ENCODE measurements at places on chromosomes 1 and 21.

GRCh38 chr1:218811497-218811896 lies 362.2 kb upstream of the LYPLAL1 start:
- DNase-seq: no peak

GRCh38 chr1:167934426-167935215 lies 1.9 kb upstream of the DCAF6 start:
- no peak for DNase-seq

GRCh38 chr21:43770066-43770655 lies 5.9 kb downstream of the CSTB start:
- DNase-seq: no peak

DNA sequence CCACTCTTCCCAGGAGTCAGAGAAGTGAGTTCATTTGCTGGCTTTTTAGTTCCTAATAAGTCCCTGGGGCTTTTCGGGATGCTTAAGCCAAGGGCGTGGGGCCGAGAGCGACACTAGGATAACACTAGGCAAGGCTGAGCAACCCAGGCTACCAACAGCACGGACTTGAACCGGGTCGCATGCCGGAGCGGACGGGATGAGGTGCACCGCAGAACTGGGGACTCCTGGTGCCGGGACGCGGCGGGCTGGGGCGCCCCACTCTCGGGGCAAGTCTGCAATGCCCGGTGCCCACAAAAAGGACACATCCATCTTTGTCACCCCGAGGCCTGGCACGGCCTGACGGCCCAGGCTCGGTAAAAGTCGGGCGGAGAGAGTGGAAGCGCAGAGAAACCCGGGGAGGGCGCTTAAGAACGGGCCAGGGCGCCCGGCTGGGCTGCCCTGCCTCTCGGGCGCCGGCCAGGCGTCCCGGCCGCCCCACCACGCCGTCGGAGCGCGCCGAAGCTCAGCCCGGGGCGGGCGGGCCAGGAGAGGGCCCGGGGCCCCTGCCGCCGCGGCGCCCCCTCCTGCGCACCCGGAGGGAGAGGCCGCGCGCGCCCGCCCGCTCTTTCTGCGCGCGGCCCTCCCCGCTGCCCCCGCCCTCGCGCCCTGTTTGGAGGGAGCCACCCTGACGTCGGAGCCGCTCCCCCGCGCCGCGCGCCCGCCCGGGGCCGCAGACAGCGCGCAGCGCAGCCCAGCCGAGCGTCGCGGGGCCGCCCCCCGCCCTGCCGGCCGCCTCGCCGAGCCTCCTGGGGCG lies at the start of gene NBL1:
Gene NBL1 (plus strand): TSS at position 710 of the 793 bp plus-strand sequence. CDS start 10,720 bp downstream, outside the sequence.
- DNase-seq: no peak

DNA sequence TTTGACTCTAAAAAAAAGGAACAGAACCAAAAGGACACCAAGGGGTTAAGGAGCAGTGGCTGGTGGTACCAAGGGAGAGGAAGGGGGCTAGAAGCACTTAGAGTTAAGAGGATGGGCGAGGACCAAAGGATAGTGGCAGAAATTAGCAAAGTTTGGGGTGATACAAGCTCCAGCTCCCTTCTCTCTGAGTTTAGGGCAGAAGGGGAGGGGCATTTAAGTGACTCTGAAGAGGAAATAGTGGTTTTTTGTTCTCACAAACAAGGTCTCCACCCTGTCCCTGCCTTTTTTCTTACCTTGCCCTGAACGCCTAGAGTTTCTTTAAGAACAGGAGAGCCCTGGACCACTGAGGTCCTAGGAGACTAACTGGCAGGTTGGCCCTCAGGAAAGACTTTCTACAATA lies 3.3 kb downstream of the CDC42SE1 start:
- DNase-seq: no peak

GRCh38 chr21:15624646-15625045 lies 105.1 kb upstream of the USP25 start:
- DNase-seq: no peak

DNA sequence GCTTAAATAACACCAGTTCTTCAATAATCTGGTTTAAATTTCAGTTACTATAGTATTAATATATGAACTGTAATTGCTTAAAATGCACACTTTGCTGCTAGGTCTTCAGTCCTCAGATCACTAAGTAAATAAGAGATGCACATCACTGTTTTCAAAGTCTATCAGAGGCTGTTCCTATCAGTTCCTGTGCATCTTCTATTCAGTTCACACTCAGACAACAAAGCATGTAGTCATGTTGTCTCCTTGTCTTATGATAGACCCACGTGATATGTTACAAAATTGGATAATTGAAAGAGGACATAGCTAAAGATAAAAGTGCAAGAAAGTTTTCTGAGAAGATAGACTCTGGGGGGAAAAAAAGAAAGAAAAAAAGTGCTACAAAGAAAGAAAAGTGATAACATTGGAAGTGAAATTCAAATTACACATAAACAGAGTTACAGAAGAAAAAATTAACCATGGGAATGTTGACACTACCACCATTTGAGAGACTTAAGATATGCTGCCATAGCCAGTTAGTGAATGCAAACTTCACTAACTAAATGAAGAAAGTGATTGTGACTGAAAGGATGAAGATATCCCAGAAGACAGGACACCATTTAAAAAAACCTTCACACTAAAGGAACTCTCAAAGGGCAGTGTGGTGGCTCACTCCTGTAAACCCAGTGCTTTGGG lies 33.9 kb upstream of the TSNAX start:
- no peak for DNase-seq

- DNase-seq: no peak
Measured at GRCh38 chr1:186950547-186950946, 121.8 kb downstream of the PLA2G4A start.

DNA sequence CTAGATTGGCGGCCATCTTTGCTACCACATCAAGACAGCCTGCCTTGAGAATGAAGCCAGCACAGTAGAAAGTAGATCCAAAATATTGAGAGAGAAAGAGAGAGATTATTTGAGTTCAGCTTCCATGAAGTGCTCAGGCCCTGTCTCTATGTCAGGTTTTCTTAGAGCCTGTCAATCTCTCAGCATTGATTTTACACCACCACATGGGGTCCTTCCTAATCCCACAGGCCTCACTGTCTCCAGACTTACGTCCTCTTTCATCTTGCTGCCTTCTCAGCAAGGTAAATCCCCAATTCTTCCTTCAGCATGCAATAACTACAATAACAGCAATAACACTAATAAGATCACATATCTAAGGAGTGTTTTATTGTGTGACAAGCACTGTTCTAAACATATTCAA lies 21.0 kb downstream of the DYNLT5 start:
- DNase-seq: no peak

DNA sequence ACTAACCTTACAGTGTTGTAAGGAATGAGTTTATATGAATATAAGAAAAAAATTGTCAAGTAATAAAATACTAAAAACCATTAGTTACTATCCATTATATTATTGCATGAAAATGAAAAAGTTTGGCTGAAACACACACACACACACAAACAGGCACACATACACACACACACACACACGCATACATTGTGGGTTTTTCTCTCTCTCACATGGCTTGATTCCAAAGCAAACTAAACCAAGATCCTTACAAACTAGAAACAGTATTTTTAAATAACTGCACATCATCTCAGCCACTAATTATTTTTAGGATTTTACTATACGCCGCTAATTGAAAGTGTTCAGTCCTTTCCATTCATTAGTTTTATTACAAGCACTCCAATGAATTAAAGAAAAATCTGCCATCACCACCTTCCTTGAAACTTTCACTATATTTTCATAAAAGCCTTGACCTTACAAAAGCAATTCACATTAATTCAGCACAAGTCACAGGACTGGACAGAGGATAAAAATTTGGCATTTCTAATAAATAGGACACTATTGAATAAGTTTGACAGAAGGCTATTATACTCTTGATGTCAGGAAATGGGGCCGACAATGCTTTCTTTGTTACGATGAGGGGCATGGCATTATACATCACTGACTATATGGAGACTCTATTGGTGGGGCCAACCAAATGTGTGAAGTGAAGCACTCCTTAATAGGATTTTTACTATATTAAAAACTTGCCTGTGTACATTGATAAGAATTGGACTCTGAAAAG lies 187.0 kb upstream of the ESRRG start:
- DNase-seq: no peak

DNA sequence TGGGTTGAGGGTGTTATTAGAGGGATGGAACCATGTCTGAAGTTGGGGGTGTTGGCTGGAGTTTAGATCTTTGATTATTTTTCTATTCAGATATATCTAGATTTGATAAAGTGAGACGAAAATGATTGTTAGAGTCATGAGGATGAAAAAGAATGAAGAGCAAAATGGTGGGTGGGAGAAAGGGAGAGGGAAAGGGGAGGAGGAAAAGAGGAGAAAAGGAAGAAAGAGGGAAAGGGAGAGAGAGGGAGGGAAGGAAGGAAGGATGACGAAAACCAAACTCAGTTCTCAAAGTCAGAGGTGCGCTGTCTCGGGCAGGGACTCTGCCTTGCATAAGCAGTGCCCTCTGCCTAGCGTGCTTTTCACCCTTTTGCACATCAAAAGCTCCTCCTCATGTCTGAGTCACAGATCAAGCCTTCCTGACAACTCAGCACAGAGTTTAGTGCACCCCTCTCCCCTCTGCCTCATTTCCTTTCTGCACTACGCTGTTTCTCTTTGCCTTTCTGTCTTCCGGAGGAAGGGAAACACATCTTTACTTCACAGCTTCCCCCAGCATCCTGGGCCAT lies 225.8 kb upstream of the PROX1 start:
- peak; percentile 4 for DNase-seq

DNA sequence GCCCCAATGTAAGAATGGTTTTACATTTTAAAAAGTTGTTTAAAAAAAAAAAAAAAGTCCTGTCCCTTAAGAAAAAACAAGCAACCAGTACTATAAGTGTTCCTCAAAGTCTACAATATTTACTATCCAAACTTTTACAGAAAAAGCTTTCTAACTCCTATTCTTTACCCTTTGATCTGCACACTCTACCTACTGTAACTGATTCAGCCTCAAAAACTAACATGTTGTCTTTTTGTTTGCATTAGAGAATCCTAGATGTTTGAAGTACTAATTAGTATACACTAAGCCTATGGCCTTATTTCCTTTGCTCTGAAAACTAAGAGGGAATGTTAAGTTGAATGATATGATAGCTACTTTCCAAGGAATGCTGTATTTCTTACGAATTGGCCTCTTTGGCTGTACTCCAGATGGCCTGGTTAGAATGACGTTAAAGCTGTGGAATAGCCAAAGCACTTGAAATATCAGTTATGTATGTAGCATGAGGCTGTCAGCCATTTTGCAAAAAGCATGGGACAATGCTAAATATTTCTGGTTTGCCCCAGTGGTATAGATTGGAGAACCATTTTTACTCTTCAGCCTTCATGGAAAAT lies 234.8 kb downstream of the GPR52 start:
- no peak for DNase-seq

- no peak for DNase-seq
Measured at GRCh38 chr1:46822248-46822826, 23.5 kb downstream of the CYP4B1 start.

- DNase-seq: no peak
Measured at GRCh38 chr1:27931759-27932158, 3.0 kb upstream of the SMPDL3B start.

DNA sequence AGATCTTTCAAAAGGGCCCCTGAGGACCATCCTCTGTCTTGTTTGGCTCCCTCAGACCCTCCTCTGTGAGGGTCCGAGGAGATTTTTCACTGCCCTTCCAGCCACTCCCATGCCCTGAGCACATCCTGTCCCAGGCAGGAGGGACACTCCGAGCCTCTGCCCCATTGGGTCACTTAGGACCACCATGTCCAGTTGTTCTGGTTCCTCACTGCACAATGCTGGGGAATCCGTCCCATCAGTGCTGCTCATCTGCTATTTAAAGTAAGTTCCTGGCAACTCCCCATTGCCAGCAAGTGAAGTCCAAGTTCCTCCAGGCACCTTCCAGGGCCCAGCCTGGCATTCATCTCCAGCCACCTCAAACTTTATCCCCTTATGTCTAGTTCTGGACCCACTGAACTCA lies 117.5 kb upstream of the GRIK3 start:
- no peak for DNase-seq

- no peak for DNase-seq
Measured at GRCh38 chr1:37473431-37474045, 842 bp upstream of the ZC3H12A start.

DNA sequence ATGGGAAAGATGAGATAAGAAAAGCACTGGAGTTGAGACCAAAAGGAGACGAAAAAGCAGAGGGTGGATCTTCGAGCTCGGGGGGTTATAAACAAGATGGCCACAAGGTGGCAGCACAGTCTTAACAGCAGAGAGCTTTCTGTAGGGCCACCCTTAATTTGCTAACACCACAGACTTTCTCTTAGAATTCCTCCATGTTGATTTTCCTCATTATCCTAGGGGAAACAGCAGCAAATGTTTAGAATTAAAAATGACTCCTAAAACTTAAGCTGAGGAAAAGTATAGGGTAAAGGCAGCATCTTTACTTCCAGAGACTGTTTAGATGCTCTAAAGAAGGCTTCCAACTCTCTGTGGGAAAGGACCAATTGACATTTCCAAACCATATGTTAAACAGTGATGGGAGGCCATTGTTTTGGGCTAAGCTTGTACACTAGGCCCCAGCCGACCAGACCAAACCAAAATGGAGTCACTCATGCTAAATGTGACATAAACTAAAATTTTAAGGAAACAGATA lies 2.5 kb upstream of the APOBEC4 start:
- DNase-seq: peak; percentile 83

DNA sequence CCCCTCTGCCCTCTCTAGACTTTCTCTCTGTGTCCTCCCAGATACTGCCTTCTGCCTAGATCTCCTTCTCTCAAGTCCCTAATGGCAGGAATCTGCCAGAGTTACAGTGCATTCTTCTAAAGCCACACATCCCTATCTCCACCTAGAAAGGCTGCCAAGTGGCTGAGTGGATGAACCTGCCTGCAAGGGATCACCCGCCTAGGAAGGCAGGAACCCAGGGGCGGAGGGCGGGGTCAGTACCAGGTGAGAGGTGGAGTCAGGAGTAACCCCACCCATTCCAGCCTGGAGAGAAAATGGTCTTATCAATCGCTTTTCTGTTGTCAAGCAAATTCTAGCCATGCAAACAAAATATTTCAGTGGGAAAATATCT lies 60.8 kb downstream of the BCAR3 start:
- no peak for DNase-seq

GRCh38 chr1:182909578-182909977 lies 43.4 kb downstream of the SHCBP1L start:
- no peak for DNase-seq

DNA sequence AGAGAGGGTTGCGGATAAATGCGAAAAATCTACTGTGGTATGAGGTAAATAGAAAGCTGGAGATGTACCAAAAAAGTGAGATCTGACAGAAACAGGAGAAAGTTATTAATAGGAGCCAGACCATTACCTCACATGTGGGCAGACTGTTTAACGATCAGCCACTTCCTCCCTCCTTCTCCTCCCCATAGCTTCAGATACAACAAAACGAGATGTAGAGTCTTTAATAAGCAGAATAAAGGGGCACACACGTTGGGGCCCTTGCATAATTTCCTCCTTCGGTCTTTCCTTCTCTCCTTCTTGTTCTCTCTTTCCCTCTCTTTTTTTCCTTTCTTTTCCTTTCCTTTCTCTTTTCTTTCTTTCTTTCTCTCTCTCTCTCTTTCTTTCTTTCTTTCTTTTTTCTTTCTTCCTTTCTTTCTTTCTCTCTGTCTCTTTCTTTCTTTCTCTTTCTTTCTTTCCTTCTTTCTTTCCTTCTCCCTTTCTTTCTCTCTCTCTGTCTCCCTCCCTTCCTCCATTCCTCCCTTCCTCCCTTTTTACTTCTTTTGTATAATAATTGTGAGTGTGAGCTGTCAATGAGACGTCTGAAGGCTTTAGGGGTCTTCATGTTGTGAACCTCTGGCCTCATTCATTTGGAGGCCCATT lies 242.1 kb downstream of the GRIK1 start:
- DNase-seq: no peak

GRCh38 chr21:45768740-45769048 lies 125.2 kb downstream of the PCBP3 start:
- no peak for DNase-seq

GRCh38 chr1:97084546-97084945 lies 363.0 kb downstream of the PTBP2 start:
- no peak for DNase-seq

Measured in endothelial cell (in vitro differentiated cells).